ENCODE measurements at places on chromosomes 3 and 15. TPM values are rescaled to one million over a fixed set of nuclear protein-coding genes. Genes with fewer than 3 reads are reported as not detected.

Gene KIF15
- 8.4 TPM for total RNA-seq

Gene ANKUB1
- total RNA-seq: not detected

Gene IL12A
- total RNA-seq: 7.4 TPM

Gene EFHB
- total RNA-seq: 4.2 TPM

Gene HRG
- total RNA-seq: not detected

Gene ZNF80
- total RNA-seq: not detected

Gene SRPRB
- 97.0 TPM for total RNA-seq

Gene GABRA5
- under 0.01 TPM for total RNA-seq

Gene LYZL4
- total RNA-seq: not detected

Gene NANOGP8
- 0.91 TPM for total RNA-seq

Gene CHRD
- 1.7 TPM for total RNA-seq

Gene FGF12
- not detected for total RNA-seq

Gene CCR8
- not detected for total RNA-seq

Gene TGM5
- total RNA-seq: 0.22 TPM

Gene CIDEC
- not detected for total RNA-seq

Gene FBXW12
- total RNA-seq: not detected

Gene MCF2L2
- 1.0 TPM for total RNA-seq

Gene FSIP1
- total RNA-seq: 6.2 TPM

Gene CLCN2
- total RNA-seq: 3.1 TPM

Gene SLC28A1
- total RNA-seq: not detected

Gene GOLGA8S
- total RNA-seq: 0.13 TPM

Gene PTX3
- 549 TPM for total RNA-seq

Gene GOLGA8G
- total RNA-seq: not detected

Gene MAP6D1
- 1.3 TPM for total RNA-seq

Gene HTR3E
- total RNA-seq: not detected

Gene ACAD9
- 36.1 TPM for total RNA-seq

All from articular chondrocyte of knee joint (primary cell).